Ovary (tissue), 10 donors: ENCODE measurements at places on chromosomes 2 and 18.

DNA sequence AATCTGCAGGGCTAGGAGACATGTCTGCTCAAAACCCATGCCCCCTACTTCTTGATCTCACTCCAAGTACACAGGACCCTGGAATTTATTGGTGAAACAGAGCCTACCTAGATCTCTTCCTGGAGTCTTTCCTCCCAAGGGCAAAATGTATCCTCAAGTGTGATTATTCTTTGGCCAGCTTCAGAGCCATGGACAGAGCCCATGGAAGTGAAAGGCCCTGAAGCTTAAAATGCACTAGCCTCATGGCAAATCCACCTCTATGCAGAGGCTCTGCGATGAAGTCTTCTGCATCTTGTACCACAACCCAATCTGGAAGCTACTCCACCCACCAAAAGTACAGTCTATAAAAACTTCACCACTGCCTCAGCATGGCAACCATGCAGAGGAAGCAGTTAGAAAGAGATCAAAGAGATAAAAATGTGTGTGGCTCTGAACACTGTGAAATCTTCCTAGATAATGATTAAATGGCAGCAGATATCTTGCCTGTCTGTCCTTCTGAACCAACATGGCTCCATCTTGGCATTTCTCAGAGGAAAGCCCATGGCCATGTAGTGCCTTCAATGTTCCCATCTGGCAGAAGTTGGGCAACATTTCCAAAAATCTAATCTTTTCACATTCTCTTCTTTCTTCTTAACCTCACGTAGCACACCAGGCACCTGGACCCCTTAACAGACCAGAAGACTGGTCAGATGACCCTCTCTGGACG, 142.9 kb upstream of the KLF7 start:
- no peak for DNase-seq

- DNase-seq = no peak
Measured at GRCh38 chr2:104286841-104287240, 567.1 kb upstream of the POU3F3 start.

DNA sequence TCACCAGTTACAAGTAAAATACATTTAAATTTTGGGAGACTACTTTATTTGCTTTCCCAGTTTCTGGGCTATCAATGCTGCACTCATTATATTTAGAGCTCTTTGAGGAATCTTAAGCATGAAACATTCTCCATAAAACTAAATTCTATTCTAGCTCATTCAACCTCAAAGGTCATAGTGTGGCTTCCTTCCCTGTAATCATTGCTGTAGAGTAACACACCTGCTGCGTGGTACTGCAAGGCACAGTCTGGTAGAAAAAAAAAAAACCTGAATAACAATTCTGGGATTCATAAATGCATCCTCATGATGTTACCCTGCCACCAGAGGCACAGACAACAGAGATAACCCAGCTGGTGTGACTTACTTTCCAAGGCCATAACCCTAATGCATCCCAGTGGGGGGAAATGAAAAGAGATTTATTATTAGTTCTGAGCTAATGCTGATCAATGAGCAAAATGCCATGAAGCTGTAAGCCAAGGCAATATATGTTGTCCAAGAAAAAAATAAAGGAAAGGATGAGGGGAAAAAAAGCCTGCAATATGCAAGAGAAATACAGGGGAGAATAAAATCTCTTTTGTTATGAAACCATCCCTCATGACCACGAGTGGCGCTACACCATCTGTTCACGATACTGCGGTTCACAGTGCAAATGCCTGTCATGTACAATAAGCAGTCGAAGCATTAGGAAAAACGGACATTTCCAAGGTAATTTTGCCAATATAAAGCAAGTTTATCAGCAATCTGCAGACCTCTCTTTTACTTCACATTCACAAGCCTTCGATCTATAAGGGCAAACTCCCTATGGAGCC, 1481.6 kb upstream of the PIK3C3 start:
- no peak for DNase-seq

GRCh38 chr2:98412751-98413458, 31.8 kb upstream of the INPP4A start:
- DNase-seq = no peak

DNA sequence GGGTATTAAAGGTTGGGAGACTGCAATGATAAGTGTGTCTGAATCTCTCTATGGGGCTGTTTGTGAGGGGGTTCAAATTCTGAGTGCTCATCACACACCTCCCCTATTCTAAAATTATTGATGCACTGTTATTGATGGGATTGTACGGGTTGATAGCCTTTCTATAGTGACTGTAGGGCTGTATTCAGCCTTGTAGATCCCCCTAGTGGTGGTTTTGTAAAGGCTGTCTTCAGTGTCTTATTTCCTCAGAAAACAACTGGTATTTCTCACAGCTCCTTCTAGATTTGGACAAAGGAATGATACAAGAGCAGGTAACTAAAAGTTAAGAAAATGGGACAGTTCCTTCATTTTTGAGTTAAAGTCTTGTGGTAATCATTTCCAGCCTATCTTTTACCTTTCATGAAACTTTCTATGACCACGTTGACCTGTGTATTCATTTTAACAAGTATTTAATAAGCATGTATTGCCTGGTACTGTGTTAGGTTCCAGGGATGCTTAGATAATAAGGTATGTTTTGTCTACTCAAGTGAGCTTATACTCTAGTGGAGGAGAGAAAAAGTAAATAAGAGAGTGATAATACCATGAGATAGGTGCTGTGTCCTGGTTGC, 21.2 kb downstream of the SMAD4 start:
- no peak for DNase-seq

GRCh38 chr2:220162320-220162719, 534.9 kb downstream of the SLC4A3 start:
- no peak for DNase-seq

- DNase-seq = no peak
Measured at GRCh38 chr2:165277860-165278656, 38.8 kb downstream of the SCN2A start.

DNA sequence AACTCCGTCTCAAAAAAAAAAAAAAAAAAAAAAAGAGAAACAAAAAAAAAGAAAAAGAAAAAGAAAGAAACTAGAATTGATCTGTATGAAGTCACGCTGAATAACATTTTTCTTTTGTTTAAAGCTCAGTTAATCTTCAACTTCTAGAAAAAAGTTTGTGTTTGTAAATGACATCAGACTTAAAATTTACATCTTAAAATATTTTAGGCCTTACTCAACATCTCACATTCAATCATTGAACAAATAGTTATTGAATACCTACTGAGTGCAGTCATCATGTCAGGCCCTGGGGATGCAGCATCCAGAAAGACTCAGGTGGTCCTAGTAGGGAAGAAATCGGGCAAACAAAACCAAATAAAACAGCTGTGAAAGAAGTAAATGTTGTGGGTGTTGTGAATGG, 292.3 kb upstream of the FANCL start:
- DNase-seq = no peak

DNA sequence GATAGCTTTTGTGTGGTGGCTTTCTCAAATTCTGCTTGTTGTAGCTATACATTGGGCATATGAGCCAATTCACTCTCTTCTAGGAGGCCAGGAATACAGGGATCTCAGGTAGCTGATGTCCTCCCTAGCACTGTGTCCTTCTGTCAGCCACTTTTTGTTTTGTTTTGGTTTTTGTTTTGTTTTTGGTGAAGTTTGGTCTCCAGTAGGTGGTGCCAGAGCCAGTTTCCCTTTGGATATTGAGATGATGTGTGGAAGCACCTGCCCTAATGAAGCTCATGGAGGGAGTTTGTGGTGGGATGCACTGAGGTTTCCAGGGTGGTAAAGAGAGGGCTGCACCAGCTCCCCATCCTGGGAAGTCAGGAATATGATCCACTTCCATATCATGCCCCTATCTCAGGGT, 100.5 kb upstream of the VWC2L start:
- no peak for DNase-seq

GRCh38 chr2:142509401-142509800, 368.1 kb upstream of the KYNU start:
- DNase-seq = no peak

DNA sequence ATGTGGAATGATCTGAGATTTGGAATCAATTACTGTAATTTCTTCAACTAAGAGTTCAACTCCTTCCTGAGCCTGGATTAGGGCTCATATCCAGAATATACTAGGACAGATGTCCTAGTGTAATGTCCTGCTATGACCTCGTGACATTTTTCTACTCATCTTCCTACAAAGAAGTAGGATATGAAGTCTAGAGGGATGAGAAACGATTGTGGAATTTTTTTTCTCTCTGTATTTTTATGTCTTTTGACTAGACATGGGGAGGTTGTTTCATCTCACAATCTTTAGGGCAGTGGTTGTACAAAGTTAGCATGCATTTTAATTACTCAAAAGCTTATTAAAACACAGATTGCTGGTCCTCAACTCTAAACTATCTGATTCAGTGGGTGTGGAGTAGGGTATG, 203.0 kb downstream of the PARD3B start:
- no peak for DNase-seq

DNA sequence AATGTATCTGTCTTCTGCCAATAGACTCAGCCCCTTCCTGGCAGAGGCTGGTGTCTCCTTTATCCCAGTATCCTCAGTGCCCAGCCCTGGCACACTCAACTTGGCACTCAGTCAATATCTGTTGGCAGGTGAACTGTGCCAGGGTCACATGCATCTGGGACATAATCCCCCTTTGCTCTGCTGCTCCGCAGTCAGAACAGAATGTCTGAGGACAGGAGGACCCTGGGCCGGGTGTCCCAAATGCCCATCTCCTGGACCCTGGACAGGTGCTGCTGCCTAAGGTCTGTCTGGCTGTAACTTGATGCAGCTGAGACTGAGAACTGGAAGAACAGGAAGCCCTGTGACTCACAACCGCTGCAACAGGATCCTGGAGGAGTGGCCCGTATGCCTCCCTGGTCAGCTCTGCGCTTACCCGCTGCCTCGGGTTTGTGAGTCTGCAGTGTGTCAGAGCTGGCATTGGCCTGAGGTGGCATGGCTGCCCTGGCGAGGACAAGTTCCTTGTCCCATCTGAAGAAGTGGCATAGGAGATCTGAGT, 11.4 kb downstream of the HK2 start:
- peak; percentile 54 for DNase-seq

GRCh38 chr2:112137516-112138158, 548 bp upstream of the FBLN7 start:
- no peak for DNase-seq

- no peak for DNase-seq
Measured at GRCh38 chr2:21501376-21502027, 377.7 kb downstream of the TDRD15 start.

DNA sequence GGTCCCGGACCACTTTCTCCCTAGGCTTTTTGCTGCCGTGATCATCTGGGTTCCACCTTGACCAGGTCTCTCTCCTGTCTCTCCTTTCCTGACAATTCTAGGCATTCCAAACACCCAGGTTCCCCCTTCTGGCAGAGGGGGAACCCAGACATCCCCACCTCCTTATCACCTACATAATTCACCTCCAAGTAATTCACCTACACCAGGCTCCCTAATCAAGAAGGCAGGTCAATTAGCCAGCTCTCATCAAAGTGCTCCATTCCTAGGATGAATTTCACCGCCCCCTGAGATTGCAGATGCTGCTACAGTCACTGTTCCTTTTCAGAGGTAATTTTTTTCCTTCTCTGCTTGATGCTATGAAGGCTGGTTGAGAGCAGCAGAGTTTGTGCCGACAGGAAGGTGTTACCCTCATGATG, 42.3 kb upstream of the ATG16L1 start:
- no peak for DNase-seq

DNA sequence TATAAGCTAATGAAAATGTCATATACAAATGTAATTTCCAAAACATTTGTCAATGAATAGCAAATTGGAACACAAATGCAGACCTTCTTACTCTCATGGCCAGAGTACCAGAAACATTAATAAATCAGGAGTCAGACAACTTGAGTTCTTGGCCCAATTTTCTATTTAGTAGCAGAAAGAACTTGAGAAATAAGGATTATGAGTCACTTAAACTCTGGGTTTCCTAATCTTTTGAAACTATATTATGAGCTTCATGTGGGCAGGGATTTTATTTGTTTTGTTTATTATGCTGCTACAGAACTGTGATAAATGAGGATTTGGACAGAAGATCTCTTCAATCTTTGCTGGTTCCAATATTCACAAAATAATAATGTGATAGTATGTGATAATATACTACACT, 686.7 kb downstream of the NR4A2 start:
- DNase-seq = no peak

GRCh38 chr2:101864426-101864825, 127.3 kb upstream of the IL1R2 start:
- no peak for DNase-seq

GRCh38 chr2:38997781-38998180, 108.1 kb downstream of the ARHGEF33 start:
- DNase-seq = no peak

DNA sequence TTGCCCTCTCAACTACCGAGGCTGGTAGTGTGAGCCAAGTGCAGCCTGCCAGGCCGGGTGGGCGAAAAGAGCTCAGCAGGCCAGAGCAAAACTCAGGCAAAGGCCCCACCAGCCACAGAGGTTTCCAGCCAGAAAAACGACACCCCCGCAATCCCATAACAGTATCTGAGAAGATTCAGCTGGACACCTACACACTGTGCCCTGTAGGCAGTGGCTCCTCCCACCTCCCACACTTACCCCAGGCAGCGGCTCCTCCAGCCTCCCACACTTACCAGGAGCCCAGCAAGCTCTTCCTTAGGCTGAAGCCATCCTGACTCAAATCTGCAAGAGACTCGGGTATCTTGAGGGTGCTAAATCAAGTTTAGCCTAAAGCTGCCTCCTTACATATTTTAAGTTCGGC, 15.6 kb upstream of the TMEM18 start:
- DNase-seq = peak; percentile 48

DNA sequence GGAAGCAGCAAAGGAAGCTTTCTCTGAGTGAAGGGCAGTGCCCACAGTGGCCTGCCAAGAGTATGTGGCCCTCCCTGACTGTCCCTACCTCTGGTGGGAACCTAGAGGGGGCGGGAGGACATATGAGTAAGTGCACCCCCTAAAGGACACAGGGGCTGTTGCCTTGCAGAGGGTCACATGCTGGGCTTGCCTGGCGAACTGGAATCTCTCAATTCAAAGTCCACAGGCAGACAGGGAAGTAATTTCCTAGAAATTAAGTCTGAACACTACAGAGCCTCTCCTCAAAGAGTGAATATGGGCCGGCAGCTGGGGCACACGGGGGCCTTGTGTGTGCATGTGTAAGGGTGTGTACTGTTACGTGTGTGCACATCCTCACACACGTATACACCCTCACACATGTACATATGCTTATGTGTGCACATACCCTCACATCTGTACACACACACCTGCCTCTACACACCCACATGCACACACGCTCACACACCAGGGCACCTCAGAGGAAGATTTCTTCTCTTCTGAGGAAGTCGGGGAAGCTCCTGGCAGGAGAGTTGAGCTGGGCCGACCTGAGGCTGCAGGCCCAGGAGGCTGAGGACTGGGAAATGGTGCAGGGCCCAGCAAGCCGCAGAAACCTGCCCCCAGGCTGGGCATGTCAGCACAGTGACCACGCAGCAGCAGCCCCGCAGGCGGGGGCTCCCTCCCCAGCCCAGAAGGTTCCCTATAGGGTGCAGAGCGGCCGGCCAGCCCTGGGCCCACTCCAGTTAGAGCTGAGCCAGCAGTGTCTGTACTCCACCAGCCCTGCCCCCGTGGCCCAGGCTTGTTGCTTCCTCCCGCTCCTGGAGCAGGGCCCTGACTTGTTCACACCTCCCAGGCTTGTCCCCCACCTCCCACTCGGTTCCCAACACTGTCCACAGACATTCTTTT, 77.4 kb upstream of the TAF1B start:
- no peak for DNase-seq
